ENCODE measurements at places on chromosomes 1 and 21. TPM values are rescaled to one million over a fixed set of nuclear protein-coding genes. Genes with fewer than 3 reads are reported as not detected.
A peak's percentile ranks its signal among the peaks of the same experiment; 100 is the strongest.

CNR2 gene
- not detected for total RNA-seq

TOMM40L gene
- total RNA-seq = 3.6 TPM

ZNF683 gene
- not detected for total RNA-seq

UBL4B gene
- not detected for total RNA-seq

KRTAP12-2 gene
- not detected for total RNA-seq

DNA sequence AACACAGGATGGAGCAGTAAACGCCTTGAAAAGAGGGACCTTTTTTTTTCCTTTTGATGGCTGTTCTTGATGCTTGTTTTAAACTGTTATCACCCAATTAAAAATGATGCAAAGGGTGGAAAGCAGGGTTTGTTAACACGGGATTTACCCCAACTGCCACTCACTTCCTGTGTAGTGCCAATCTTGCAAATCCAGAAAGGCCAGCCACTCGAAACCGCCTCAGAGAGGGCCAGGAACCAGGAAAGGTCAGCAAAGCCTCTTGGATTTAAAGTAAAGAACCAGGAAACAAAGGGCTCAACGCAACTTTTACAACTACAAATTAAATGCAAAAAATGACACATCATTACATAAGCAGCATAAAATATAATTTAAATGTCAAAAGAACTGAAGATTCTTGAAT, 347.4 kb downstream of the PDE4B start:
- DNase-seq = no peak

GRCh38 chr1:47696737-47697441, 259.0 kb downstream of the FOXD2 start:
- peak; percentile 70 for DNase-seq

- DNase-seq = no peak
Observed at GRCh38 chr1:61472876-61473275, 252.1 kb downstream of the TM2D1 start.

- DNase-seq = no peak
Observed at GRCh38 chr1:45622524-45623394, 1.1 kb downstream of the CCDC17 start.

GRCh38 chr1:201447903-201448871, 20.8 kb downstream of the PHLDA3 start:
- DNase-seq = peak; percentile 77

DNA sequence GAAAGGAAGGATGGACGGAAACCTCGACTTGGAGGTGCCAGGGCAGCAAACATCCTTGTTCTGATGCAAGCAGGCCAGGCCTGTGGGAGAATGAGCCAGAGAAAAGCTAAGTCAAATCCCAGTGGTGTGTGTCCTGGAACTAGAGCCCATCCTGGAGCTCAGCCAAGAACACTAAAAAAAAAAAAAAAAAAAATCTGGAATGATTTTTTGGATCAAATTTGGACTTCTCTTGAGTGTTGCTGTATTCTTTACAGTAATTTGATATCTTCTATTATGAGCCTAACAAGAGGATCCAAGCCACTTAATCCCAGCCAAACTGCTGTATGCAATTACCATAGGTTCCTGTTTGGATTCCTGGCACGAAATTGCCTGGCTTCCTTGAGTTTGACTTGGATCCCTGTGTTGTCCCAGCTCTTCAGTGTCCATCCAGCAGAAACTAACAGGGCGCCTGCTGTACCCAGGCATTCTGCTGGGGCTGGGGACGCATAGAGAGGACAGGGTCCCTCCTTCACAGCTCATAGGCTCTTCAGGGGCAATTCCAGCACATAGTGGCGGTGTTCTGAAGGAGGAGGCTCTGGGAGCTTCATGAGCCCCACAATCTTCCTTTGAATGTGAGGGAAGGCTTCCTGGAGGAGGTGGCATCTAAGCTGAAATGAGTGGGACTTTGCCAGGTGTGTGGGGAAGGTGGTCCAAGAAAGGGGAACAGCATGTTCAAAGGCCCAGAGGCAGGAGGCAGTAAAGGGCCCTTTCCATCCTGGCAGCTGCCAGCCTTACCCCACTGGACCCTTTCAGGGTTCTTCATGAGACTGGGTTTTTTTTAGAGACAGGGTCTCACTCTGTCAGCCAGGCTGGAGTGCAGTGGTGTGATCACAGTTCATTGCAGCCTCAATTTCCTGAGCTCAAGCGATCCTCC, 24.7 kb downstream of the EPHX1 start:
- DNase-seq = no peak

GRCh38 chr1:114794038-114794437, 13.6 kb upstream of the SIKE1 start:
- no peak for DNase-seq

GRCh38 chr1:55333461-55333860, 118.3 kb upstream of the USP24 start:
- DNase-seq = no peak

- DNase-seq = no peak
Observed at GRCh38 chr1:3061981-3062615, 6.9 kb upstream of the PRDM16 start.

- DNase-seq = no peak
Observed at GRCh38 chr21:34613679-34614627, 960 bp downstream of the RCAN1 start.

DNA sequence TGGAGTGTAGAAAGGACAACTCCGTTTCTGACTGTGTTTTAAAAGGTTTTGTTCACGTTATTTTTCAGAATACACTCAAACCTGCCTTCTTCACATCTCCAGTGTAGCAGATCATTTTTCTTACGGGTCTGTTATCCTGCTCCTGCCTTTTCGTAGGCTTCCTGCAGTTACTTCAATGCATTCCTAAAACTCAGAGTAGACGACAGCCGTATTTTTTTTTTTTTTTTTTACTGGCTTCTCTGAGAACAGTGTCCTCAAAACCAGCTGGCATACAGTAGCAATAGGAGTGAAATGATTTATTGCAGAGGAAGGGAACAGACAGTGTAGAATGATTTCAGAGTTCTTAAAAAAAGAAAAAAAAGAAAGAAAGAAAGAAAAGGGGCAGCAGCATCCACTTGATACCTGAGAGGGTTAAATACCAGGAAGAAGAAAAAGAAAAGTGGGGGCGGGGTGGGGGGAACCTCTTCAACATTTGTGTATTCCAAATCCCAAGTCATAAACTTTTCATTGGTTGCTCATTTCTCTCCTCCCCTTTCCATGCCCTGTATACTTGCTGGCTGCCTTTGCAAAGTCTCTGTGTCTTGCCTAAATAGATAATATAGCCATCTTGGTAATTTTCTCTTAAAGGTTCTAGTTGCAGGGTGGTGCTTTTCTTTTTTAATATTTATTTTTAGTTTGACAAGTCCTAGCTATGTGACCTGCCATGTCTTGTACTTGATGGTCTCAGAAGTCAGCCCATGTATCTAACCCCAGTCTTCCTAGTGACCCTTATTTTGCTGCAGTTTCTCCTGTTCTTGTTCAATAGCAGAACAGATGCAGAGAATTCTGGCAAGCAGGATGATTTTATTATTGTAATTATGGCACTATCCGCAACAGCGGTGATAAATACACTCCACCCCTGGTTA, 2.8 kb downstream of the TGFB2 start:
- peak; percentile 53 for DNase-seq

GRCh38 chr1:182713939-182714338, 29.6 kb upstream of the RGS8 start:
- DNase-seq = no peak

- peak; percentile 39 for DNase-seq
Observed at GRCh38 chr1:70896224-70896623, 151.4 kb downstream of the PTGER3 start.

- DNase-seq = no peak
Observed at GRCh38 chr1:212600980-212601379, 7.6 kb upstream of the ATF3 start.
